Activated CD4-positive, alpha-beta T cell treated with anti-CD3 and anti-CD28 coated beads, Interleukin-10, Interleukin-2, amounts not matched to agents 100 ng/mL and 50 ng/mL, durations not matched to agents 16 hours and 8 hours (primary cell): ENCODE measurements at places on chromosomes 6 and 20.

DNA sequence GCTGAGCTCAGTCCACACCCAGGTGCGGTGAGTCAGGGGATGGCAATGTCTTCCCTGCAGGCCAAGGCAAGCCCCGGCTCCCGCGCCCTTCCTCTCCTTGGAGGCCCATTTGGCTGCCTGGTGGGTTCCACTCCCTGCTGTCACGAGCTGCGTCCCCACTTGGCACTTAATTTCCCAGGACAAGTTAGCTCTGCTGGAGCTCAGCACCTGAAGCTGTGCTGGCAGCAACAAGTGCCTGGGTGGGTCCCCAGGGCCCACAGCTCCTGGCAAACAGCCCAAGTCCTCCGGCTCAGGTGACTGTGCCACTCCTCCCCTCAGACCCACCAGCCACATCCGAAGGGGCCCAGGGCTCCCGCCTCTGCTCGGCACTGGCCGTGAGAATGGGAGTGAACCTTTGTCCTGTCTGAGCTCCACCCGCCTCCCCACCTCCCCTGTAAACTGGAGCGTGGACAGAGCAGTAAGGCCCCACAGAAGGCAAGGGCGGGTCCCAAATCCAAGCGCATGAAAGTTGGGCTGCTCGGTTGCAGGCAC is 16.9 kb downstream of the LAMA5 start:
- no peak for DNase-seq

- no peak for DNase-seq
These were observed 138.4 kb upstream of the TENT5A start for GRCh38 chr6:81890846-81891245.

DNA sequence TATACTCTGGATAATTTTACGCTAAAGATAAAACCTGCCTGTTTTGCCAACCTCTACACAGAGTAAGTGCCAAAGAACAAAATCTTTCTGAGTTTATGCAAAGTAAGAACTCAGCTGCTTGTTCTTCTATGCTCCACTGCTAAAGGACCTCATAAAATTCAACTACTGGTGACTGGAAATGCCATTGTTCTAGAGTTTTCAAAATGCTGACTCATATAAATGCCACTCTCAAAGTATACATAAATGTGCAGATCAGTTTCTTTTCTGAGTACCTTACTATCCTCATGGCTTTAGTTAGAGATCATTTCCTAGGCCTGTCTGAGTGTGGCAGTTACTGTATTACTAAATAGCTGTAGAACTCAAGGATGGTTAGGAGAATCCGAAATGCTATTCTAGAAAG is 45.6 kb downstream of the LYRM4 start:
- DNase-seq = no peak

GRCh38 chr6:36865835-36866234 is 8.8 kb downstream of the PPIL1 start:
- DNase-seq = no peak

GRCh38 chr6:35356391-35356790 is 14.0 kb downstream of the PPARD start:
- DNase-seq = no peak

DNA sequence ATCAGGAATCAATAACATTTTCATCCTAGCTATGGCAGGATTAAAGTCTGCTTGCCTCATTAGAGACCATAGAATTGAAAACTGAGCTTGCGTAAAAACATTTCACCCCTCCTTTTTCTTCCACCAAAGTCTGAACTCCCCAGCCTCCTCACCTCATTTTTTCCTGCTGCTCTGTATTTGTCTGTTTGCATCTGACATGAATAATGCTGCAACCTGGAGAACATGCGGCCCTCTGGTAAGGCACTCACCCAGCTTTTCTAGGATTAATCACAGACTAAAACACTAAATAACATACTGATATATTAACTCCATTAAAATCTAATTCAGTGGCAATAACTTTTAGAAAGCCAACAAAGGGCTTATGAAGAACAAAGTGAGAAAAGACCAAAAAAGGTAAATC is 677.7 kb upstream of the NRSN1 start:
- DNase-seq = no peak

DNA sequence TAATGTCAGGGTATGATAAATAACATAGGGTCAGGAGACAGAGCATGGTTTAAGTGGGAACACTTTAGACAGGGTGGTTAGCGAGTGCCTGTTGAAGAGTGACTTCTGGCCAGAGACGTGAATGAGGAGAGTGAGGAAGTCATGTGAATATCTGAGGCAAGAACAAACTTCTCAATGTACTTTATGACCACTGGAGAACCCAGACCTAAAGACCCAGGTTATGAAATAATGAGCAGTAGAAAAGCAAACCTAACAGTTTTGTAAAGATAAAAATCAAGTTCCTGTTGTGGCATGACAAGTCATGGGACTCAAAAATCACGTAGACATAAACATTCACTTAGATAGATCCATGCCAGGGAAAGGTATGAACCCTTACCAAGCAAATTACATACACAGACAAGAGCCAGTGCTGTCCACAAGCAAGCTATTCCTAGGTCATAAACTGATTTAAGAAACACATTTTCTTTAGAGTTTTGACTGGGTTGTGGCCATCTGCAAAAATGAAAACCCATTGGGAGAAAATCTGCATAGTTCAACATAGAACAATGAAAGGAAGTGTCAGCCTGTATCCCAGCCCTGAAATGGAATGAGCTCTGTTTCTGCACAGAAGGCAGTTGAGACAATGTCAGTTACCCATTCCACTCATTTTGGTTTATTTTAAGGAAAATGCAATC is 2.2 kb upstream of the MYCT1 start:
- no peak for DNase-seq

DNA sequence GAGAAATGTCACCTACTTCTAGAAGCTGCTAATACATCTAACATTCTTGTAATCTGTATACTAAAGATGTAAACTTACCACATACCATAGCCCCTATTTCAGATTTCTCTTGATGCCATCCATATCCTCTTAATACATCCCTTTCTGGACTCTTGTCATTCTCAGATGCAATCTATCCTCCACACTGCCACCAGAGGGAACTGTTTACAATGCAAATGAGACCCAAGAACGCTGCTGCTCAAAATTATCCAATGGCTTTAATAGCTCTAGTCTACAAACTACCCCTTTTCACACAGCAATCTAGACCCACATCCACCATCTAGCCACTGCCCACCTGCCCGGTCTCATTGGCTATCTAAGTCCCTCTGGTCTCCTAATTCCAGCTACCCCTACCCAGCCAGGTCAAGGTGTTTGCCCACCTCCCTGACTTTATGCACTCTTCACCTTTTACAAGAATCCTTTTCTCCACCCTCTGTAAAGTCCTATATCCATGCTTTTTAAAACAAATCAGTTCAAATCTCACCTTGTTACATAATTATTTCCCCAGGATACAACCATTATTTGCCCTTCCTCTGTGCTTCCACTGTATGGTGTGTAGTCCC is 14.8 kb downstream of the FAXC start:
- peak; percentile 74 for DNase-seq

GRCh38 chr6:63635588-63636517 is at the start of gene PHF3:
Gene PHF3, plus strand, starts transcription at chr6:63635802. Its CDS starts 10,750 bp downstream, at chr6:63646552.
- peak; percentile 94 for DNase-seq

- DNase-seq = peak; percentile 72
These were observed 33.7 kb downstream of the SLC9A8 start for GRCh38 chr20:49846206-49846807.

DNA sequence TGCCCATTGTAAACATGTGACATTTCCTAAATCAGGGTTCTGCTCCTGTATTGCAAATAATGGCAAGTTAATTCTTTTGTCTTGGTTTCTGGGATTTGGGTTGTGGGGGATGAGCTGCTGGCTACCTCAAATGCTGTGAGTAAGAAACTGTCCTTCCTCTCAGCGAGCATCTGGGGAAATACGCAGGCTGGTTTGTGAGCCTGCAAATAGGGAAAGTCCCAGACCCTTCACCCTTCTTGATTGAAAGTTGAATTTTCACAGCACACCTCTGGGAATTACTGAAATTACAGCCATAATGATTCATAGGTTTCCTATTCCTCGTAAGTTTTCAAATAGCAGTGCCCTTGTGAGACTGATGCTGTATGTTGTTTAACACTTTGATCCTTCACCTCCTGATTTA is 138.1 kb downstream of the TBXT start:
- no peak for DNase-seq

DNA sequence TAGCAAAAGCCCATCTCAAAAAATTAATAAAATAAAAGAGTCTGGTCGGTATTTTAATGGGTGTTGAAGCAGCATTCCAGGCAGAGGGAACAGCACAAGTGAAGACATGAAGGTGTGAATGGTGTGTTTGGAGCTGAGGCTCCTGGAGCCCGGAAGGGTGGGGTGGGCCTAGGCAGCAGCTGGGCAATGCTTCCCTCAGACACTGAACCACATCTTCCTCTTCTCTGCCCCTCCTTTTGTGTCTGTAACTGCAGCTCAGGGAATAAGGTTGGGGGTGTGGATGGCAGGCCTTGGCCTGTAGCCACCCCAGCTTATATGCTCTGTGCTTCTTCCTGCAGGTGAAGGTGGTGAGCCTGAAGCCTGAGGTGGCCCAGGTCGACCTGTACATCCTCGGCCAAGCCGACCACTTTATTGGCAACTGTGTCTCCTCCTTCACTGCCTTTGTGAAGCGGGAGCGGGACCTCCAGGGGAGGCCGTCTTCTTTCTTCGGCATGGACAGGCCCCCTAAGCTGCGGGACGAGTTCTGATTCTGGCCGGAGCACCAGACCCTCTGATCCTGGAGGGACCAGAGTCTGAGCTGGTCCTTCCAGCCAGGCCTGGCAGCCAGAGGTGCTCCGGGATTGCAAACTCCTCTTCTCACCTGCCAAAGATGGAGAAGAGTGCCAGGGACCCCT is 26.6 kb downstream of the POFUT1 start:
- DNase-seq = no peak

DNA sequence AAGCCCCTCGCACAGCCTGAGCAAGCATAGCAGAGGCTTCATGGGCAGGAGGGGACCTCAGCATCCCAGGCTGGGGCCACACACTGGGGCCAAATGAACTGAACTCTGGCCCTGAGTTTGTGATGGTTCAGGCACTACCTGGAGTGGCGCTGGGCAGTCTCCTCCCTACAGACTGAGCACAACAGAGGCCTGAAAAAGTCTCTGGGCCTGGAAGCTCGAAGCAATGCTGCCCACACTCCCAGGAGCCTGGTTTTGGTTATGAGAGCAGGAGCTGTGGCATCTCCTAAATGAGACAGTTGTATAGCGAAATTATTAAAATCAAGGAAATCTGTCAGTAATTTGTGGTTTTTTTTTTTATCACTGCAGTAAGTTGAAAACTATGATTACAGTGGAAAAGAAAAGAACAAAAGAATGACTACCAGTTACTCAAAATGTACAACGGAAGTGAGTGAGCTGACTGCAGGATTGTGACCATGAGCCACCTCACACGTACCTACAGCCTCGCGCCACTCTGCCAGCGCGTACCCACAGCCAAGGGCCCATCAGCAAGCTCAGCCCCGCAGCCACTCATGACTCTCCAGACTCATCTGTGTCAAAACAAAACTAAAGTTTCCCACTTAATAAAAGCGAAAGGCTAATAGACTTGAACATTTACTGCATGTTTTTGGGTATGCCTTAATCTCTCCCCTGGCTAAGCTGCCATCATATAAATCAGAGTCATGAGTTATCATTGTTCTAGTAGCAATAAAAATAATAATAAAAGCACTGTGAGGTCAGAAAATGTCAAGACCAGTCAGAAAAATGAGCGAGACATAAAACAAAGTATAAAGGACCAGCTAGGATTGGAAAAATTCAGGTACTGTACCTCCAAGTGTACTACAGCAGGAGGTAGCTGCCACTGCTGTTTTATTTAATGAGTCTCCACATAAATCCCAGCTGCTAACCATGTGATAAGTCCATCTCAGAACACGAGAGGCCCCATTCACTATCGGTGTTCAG is 177.0 kb downstream of the FOXC1 start:
- peak; percentile 82 for DNase-seq

DNA sequence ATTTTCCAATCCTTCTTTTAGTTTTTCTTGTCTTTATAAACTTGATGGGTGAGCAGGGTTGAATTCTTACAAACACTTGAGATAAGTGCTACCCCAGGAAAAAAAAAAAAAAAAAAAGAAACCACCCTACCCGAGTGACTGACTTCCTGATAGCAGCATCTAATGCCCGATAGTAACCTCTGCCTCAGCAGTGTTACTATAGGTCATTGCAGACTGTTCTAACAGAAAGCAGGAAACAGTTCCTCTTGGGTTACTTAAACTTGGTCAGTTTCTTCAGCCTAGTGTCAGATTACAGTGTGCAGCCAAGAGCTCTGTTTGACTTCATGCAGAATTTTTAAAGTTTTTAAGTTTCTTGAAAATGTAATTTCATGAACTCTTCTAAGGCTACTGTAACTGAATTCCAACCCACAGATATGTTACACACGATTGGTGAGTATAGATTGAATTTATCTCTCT is 2.1 kb downstream of the MYLIP start:
- peak; percentile 84 for DNase-seq

DNA sequence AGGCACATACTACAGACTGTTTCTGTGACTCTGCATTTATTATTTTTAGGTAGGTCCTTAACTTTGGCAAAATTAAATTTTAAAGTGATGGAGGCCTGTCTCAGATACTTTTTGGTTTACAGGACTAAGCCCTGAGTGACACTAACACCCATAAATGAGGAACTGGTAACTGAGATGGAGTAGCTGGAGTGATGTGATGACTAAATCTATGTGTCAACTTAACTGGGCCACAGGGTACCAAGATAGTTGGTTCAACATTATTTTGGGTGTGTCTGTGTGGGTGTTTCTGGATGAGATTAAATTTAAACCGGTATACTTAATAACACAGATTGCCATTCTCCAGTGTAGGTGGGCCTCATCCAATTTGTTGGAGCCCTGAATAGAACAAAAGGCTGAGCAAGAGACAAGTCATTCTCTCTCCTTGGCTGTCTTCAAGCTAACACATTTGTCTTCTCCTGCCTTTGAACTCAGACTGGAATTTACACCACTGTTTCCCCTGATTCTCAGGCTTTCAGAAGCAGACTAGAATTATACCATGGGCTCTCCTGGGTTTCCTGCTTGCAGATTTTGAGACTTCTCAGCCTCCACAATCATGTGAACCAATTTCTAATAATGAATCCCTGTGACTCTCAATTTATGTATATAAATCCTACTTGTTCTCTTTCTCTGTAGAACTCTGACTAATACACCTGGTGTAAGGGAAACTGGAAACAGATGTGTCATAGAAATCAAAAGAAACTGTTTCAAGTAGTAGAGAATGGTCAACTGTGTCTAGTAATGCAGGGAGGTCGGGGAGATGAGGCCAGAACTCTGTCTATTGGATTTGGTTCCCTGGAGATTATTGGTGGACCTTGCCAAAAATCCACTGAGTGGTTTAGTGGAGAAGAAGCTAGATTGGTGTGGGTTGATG is 579.2 kb downstream of the EPM2A start:
- DNase-seq = no peak

- no peak for DNase-seq
These were observed 3.9 kb upstream of the ZNF292 start for GRCh38 chr6:87151471-87151780.

GRCh38 chr20:51463560-51463959 is 79.0 kb downstream of the NFATC2 start:
- peak; percentile 37 for DNase-seq

DNA sequence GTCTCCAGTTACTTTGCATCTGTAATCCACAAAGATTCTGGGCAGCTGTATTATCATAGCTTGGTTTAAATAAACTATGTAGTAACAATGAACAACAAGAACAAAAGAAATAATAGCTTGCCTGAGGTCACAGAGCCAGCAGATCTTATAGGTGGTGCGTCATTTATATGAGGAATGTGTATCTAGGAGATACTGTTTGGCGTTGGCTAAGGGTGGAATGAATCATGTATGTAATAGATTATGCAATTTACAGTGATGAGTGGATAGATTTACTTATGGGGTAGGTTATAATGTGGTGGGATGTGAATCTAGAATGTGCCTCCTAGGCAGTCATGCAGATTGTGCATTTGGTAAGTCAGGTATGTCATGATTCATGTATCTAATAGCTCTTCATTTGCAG is 42.8 kb downstream of the HNF4A start:
- DNase-seq = no peak
